AG09309 (cell line): ENCODE measurements at places on chromosomes 1 and 21.

- DNase-seq, result no peak
Measured at GRCh38 chr1:88324899-88325298, 359.2 kb upstream of the PKN2 start.

DNA sequence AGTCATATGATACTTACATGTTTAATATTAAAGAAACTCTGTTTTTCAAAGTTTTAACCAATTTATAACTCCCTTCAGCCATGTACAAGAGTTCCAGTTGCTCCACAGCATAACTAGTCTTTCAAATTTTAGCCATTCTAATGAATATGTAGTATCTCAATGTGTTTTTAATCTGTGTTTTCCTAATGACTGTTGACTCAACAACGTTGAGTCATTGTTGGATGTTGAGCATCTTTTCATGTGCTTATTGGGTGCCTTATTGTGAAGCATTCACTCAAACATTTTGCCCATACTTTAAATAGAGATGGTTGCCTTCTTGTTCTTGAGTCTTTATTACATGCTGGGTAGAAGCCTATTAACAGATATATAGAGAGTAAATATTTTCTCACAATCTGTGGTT lies 240.2 kb upstream of the LYPLAL1 start:
- no peak for DNase-seq

- no peak for DNase-seq
Measured at GRCh38 chr1:43831851-43832250, 101.8 kb upstream of the ARTN start.

DNA sequence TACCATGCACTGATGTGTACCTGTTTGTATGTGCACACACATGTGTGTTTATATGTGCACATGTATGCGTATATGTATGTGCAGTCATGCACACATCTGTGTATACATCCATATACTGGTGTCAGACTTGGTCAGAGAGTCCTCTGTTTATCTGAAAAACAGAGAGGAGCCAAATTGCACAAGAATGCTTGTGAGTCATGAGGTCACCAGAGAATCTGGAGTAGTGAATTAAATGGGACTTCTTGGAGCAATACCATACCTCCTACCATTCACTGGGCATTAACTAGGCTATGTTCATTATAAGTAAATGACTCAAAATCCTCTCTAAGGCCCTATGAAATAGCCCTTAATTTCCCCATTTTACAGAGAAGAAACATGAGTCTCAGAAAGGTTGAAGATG lies 272.1 kb upstream of the C1orf87 start:
- no peak for DNase-seq

GRCh38 chr1:166839600-166840308 lies 479 bp downstream of the POGK start:
- DNase-seq, result no peak
